ENCODE measurements at places on chromosomes 11 and 22. TPM values are rescaled to one million over a fixed set of nuclear protein-coding genes. Genes with fewer than 3 reads are reported as not detected.

PDGFB gene
- total RNA-seq = 0.28 TPM

RIMBP3B gene
- total RNA-seq = 0.14 TPM

TBX10 gene
- total RNA-seq = not detected

PARVA gene
- 1.0 TPM for total RNA-seq

ZNF215 gene
- 0.26 TPM for total RNA-seq

SFI1 gene
- total RNA-seq = 225 TPM

FXYD6 gene
- 0.90 TPM for total RNA-seq

RFPL1 gene
- total RNA-seq = not detected

PICALM gene
- total RNA-seq = 291 TPM

NAALAD2 gene
- not detected for total RNA-seq

RNF26 gene
- total RNA-seq = 18.0 TPM

NKAPD1 gene
- total RNA-seq = 13.3 TPM

SELENOO gene
- 37.6 TPM for total RNA-seq

CLDN5 gene
- total RNA-seq = 1.7 TPM

C11orf87 gene
- total RNA-seq = not detected

- DNase-seq = no peak
Observed at GRCh38 chr11:95499516-95500135, 268.6 kb upstream of the SESN3 start.

GRCh38 chr11:128711890-128712289 is 18.0 kb downstream of the FLI1 start:
- no peak for DNase-seq

DNA sequence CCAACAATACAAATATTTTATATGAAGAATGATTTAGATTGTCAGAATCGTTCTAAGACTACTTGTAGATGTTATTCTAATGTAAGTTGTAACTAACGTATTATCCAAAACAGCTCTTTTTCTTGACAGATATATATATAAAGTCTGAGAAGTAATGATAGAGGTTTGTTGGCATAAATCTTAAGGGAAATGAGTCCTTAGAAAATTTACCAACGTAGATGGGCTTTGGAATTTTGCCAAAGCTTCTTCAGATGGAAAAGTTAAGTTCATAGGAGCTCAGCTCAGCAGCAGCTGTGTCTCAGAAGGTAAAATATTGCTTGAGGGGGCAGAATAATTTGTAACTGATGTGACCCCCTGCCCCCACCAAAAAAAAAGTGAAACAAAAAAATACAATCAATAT is 66.7 kb downstream of the BID start:
- no peak for DNase-seq

DNA sequence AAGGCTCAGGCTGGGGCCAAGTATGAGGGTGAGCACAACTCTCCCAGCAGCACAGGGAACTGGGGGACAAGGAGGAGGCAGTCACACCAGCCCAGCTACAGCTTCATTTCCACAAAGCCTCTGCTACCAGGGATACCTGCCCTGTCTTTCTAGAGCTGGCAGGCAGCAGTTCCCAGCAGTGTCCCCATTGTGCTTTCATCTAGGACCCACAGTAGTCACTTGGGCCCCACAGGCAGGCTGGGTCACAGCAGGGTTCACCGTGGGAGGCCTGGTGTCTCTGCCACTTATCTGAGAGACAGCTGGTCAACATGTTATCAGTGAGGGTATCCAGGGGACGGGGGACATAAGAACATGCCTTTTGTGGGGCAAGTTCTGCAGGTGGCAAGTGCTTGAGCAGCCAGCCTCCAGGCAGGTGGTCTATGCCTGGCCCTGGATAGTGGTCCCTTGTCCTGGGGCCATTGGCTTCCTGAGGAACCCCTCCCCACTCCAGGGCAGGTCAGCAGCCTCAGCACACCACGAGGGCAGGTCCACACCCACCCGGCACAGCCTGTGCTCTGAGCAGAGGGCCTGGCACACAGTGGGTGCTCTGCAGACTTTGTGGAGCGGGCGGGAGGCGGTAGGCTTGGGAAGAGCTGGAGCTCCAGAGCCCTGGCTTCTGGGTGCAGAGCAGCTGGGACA is 29.9 kb downstream of the GNAZ start:
- DNase-seq = no peak

GRCh38 chr22:38041760-38042487 is 15.3 kb upstream of the PICK1 start:
- no peak for DNase-seq

DNA sequence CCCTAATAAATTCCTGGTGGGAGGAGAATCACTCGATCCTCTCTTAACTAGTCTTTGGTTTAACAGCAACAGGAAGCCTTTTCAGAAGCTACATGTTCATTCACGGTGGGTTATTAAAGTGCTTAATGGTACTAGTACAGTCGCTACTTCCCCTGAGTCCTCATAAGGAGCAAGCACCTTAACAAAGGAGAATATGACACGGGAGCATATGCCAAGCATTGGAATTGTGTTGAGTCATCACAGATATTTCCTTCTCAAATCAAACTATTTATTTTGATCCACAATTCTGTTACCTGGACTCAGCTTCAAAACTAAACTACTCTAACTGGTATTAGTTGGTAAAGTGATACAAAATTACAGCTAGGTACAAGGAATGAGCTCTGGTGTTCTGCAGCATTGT is 177.5 kb upstream of the CTSC start:
- DNase-seq = no peak

GRCh38 chr11:61749591-61750217 is 2.7 kb upstream of the MYRF start:
- DNase-seq = no peak

DNA sequence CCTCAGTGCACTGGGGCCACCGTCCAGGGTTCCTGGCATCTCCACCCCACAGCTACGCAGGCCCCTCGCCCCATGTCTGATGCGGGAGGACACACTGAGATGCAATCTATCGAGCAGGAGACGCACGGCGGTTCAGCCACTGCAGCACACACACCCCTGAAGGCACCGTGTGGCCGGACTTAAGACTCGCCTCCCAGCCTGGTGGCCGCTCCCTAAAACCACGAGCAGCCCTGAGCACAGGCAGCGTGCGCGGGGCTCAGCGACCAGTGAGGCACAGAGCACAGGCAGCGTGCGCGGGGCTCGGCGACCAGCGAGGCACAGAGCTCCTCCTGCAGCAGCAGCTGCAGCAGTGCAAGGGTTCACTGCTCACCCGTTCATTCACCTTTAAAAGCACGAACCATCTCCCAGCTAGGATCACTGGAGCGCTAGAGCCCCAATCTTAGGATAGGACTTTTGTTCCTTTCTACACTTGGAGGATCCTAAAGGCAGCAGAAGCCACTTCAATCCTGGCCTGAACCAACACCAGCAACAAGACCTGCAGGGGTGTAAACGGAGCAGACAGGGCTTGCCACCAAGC is 31.4 kb downstream of the TOLLIP start:
- no peak for DNase-seq

DNA sequence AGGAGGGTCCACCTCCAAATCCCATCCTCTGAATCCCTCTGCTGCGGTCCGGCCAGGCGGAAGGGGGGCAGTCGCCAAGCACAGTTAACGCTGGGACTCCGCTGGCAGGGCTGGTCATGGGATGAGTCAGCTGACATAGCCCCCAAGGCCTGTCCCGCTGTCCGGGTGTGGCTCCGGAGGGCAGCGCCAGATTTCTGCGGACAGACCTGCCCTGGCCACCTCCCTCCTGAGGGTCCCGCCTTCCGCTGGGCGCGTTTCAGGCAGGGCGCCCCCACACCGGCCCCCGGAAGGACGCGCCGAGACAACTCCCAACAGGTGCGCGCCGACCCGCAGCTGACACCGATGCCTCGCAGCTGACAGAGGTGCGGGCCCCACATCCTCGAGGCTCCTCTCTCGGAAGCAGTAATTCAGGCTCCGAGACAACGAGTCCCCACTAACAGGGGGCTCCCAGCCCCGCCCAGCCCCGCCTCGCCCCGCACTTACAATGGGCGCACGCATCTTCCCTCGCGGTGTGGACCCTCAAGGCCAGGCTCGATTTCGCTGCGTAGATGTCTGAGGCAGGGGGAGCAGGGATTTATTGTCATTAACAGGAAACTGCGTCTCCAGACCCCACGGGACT is 607 bp downstream of the PLAAT3 start:
- peak; percentile 67 for DNase-seq

DNA sequence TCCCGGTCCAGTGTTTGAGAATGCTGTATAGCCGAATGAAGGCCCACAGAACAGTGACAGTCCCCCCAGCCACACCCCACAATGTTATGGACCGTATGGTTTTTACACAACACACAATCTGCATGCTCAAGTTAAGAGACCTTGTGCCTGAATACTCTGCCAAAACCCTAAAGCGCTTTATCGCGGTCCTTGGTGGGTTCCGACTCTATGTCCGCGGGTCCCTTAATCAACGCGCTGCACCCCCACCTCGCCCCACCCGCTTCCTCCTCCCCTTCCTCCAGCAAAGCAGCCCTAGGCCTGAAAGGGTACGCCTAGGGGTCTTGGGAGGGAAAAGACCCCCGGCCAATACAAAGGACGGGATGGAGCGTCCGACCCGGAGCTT is 442 bp downstream of the COPB1 start:
- DNase-seq = peak; percentile 61

DNA sequence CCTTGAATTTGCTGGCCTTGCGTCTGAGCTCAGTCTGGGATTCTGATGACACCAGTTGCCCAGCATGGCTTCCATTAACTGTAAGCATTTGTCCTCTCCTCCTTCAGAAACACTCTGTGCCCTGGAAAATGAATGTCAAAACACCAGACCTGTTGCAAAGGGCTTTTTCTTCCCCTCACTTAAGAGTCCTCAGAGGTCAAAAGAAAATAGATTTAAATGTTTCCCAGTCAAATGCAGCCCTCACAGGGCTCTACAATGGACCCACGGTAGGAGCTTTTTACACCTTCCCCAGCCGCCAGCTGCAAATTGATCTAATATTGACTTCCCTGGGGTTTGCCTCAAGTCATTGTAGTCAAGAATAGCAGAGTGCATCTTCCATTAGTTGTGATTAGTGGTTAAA is 332.2 kb downstream of the INSC start:
- DNase-seq = no peak

- DNase-seq = no peak
Observed at GRCh38 chr11:112298535-112298934, 37.9 kb upstream of the PLET1 start.

DNA sequence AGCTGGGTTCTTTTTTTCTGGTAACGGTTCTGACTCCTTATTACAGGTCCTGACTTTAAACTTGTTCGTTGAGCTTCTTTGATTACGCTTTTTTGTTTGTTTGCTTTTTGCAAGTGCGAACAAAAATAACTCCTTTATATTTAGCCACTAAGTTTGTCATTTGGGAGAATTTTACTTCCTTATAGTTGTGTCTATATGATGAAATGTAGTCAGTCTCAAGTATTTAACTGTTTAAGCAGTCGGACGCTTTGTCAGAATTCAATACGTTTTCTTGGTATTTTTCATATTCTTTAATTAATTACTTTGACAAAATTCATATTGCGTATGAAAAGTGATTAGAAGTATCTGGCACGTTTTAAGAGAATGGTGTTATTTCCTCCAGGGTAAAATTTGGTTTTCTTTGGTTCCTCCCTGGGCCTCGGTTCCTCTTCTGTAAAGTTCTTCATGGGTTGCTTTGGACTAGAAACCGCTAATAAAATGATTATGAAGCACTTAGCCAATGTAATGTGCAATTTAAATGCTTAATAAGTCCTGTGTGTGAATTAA is 1.3 kb downstream of the CBL start:
- DNase-seq = no peak

DNA sequence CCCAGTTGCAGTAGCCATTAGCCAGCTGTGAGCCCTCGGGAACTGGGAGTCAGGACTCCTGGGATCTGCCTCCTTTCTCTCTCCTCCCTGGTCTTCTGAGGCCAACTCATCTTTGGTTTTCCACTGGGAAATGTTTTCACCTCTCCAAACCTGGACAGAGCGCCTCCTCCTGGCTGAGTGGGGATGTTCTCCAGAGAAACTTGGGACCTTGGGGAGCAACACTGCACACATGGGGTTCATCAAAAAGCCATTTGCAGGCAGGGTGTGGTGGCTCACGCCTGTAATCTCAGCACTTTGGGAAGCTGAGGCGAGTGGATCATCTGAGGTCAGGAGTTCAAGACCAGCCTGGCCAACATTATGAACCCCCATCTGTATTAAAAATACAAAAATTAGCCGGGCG is 145.4 kb downstream of the NECTIN1 start:
- no peak for DNase-seq

DNA sequence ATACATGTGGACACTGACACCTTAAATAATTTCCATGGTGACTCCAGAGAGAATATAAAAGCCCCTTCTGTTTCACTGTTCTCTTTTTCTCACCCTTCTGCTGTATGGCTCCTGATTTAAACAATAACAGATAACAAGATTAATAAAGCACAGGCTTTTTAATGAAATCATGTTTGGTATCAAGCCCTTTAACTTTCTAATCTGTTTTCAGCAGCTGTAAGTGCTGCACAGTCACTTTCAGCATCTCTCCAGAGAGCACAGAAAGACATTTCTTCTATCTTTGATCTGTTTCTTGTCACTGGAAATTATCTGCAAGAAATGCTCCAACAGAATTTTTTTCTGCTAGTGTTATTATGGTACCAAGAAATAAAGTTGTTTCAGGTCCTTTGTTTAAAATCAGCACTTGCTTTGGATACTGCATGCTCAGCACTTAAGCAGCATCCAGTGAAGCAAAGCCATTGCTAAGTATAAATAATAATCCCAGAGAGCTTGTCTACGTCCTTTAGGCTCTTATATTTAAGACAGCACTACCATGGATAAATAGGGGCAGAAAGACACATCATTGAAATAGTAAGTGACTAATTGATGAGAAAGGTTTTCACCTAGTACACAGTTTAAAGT is 134.2 kb upstream of the CARD18 start:
- no peak for DNase-seq

DNA sequence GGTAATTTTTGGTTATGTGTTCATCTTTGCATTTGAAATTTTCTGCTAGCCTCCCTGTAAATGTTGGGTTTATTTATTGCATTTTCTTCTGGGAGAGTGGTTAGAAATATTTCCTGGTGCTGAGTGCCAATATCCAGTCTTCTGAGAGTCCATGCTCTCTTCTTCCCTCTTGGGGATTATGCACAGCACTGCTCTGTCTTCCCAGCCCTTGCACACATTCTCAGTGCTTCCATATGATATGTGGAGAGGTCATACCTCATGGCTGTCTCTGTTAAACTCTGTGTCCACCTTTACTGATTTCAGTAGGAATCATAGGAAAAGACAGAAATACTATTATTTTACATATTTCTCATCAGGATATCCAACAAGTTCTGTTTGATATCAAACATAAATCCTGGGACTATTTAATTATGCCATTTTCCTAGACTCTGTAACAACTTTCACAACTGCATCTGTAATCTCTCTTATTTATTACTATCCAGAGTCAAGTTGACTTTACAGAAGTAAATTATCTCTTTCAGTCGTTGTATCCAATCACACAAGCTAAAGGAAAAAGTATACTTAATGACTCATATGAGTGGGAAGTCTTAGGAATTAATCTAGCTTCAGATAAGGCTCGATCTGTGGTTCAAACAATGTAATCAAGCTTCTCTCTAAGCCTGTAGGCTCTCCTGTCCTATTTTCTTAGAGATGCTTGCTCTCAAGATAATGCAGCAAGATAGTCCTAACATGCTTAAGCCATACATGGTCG is 2.7 kb upstream of the NXPE1 start:
- no peak for DNase-seq

DNA sequence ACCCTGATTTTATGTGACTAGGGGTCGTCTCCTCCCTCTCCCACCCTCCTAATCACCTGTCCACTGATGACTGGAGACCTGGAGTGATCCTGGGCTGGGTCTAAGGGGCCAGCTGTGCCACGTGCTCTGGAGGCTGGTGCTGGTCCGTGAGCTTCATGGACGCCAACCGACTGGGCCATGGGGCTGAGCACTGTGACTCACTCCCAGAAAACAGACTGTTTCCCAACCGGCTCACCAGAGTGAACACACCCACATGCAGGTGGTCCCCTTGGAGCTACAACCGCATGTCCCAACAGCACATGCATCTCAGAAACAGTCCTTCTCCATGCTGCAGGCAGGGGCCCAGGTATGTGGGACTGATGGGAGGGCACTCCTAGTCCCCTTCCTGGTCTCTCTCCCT is 14.0 kb upstream of the LMO1 start:
- DNase-seq = no peak
